ENCODE measurements at places on chromosomes 4 and X. TPM values are rescaled to one million over a fixed set of nuclear protein-coding genes. Genes with fewer than 3 reads are reported as not detected.

The TASL gene
- total RNA-seq = 1.8 TPM

The COX7B2 gene
- total RNA-seq = not detected

The FGFBP2 gene
- not detected for total RNA-seq

The PNMA5 gene
- total RNA-seq = not detected

The MAGEA11 gene
- 0.77 TPM for total RNA-seq

The PPBP gene
- 17.5 TPM for total RNA-seq

The SPINK2 gene
- not detected for total RNA-seq

The PRIMPOL gene
- total RNA-seq = 36.6 TPM

The AKAP4 gene
- total RNA-seq = not detected

The HSD17B13 gene
- 0.27 TPM for total RNA-seq

The TBCK gene
- 114 TPM for total RNA-seq

The ADH1C gene
- total RNA-seq = 1.3 TPM

The LRRC66 gene
- total RNA-seq = 0.66 TPM

The TMEM144 gene
- 4.3 TPM for total RNA-seq

The CDS1 gene
- total RNA-seq = 9.1 TPM

The ADH1A gene
- total RNA-seq = not detected

The TMPRSS11D gene
- 0.71 TPM for total RNA-seq

The UGT2B17 gene
- total RNA-seq = not detected

The CCDC149 gene
- total RNA-seq = 28.0 TPM

The EREG gene
- 0.27 TPM for total RNA-seq

The PAK3 gene
- total RNA-seq = 31.3 TPM

The CT55 gene
- total RNA-seq = not detected

The C4orf51 gene
- total RNA-seq = not detected

The AIFM1 gene
- total RNA-seq = 20.5 TPM

The PAGE4 gene
- total RNA-seq = not detected

The C4orf36 gene
- total RNA-seq = 3.7 TPM

The GC gene
- not detected for total RNA-seq

The AMER1 gene
- 9.8 TPM for total RNA-seq

The ADH7 gene
- total RNA-seq = 1.1 TPM

The GPR78 gene
- total RNA-seq = 2.1 TPM

The TNIP3 gene
- 0.93 TPM for total RNA-seq

The GPM6B gene
- total RNA-seq = 321 TPM

The MTNR1A gene
- total RNA-seq = 1.6 TPM

The PAGE5 gene
- total RNA-seq = not detected

The ALPK1 gene
- 13.1 TPM for total RNA-seq

The SLIT2 gene
- 46.3 TPM for total RNA-seq

The ADH1B gene
- total RNA-seq = 8.9 TPM

The MAGEB2 gene
- total RNA-seq = not detected

The TMPRSS11A gene
- 0.33 TPM for total RNA-seq

The AMTN gene
- total RNA-seq = not detected

The CETN2 gene
- 35.5 TPM for total RNA-seq

The KCNIP4 gene
- total RNA-seq = 16.3 TPM

The COL25A1 gene
- 65.3 TPM for total RNA-seq

The DCAF12L1 gene
- 0.49 TPM for total RNA-seq

The NUDT9 gene
- 34.5 TPM for total RNA-seq

The RAB28 gene
- total RNA-seq = 46.8 TPM

The NXF2 gene
- not detected for total RNA-seq

The MMRN1 gene
- total RNA-seq = 23.6 TPM

The NIPAL1 gene
- total RNA-seq = 35.3 TPM

The RHOXF2 gene
- total RNA-seq = not detected

The KLHL4 gene
- total RNA-seq = 9.2 TPM

The HSFX4 gene
- not detected for total RNA-seq

The BEX1 gene
- 94.6 TPM for total RNA-seq

The NLGN3 gene
- total RNA-seq = 20.5 TPM

The CYBB gene
- total RNA-seq = 12.6 TPM
